ENCODE measurements at places on chromosomes 4 and X. TPM values are rescaled to one million over a fixed set of nuclear protein-coding genes. Genes with fewer than 3 reads are reported as not detected.

The CHST7 gene
- total RNA-seq: 13.8 TPM

The SHROOM3 gene
- total RNA-seq: 14.2 TPM

The JAKMIP1 gene
- not detected for total RNA-seq

DNA sequence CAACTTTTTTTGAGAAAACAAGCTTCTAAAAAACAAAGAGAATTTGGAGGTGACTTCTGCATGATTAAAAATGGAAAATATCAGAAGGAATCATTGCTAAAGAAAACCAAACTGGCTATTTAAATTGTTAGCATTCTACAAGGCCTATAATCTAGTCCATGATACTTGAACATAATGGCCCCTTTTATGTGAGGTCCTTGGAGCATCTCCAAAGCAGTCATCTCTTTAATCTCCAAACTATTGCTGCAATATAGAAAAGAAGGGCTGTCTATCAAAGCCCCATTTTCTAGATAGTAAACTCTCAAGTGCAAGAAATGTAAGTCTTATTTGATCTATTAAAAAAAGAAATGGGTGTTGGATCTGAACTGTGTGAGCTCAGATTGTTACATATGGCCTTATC is 615.1 kb downstream of the CENPC start:
- no peak for DNase-seq

DNA sequence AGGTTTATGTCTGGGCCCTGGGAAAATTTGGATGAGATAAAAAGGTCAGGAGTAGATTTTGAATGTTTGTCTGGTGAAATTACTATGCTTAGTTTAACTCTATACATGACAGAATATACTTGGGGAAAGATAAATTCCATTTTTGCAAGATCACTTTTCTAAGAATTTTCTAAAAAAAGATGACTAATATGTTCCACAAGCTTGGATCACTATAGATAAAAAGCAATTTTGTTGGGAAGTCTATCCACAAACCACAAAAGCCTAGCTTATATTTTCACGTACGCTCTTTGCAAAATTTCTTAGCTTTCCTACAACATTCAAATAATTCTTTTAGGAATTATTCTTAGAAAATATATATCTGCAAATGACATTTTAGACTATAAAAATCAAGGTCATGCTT is 20.6 kb upstream of the COQ2 start:
- DNase-seq: no peak

DNA sequence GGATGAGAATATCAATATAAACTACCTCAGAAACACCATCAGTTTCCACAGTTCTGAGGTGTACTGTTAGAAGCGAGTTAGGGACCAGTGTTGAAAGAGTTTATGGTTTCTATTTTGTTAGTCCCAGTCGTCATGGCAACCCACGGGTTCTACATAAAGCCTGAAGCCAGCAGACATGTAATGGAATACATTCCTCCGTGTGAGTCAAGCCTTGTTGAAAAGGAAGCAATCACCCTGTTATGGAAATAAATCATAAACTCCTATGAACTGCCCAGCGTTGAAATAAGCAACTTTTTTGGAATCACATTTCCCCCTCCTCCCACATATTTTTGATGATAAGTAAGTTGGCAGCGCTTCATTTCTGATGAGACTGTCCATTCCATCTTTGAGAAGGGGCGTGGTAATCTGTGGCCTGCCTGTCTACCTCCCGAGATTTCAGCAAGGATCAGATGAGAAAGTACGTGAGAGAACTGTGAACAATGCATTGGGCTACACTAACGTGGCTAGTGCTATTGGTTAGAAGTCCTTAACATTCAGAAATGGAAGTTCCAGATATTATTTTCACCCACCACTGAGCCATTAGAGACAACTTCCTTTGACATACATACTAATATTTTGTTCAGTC is 40.4 kb upstream of the PDHA1 start:
- peak; percentile 21 for DNase-seq

DNA sequence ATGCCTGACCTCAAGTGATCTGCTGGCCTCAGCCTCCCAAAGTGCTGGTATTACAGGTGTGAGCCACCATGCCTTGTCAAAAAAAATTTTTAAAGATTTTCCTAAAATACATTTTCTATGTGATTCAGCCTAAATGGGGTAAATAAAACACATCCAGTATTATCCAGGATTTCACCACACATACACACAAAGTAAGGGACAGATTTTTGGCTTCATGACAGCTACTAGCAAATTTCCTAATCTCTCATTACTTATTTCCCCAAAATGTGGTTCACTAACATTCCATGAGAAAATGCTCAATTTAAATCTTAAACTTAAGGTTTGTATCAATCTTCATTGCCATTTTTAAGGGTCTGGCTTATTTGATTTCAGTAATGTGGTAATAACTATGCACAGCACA is 348.5 kb upstream of the INTU start:
- no peak for DNase-seq

- DNase-seq: no peak
Observed at GRCh38 chrX:111861605-111862004, 14.4 kb upstream of the TRPC5OS start.

DNA sequence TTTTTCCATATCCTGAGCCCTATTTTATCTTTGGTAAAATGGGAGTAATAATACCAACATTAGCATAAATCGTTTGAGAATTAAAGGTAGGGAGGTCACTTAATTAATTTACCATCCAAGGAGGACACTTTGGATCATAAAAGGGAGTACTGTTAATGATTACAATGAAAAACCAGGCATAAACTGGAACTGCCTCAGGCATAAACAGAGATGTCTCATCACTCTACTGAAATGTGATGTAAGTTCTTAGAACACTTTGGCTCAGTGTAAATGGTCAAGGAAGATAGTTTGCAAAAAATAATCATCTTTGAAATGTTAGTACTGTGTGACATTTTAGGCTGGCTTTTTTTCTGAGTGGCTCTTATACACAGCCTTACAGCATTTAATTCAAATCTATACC is 268.7 kb downstream of the SLC39A8 start:
- no peak for DNase-seq
